Naive thymus-derived CD4-positive, alpha-beta T cell (primary cell): ENCODE measurements at places on chromosomes 7 and 10.

- no peak for DNase-seq
Observed at GRCh38 chr7:152511736-152512135, 75.9 kb upstream of the KMT2C start.

DNA sequence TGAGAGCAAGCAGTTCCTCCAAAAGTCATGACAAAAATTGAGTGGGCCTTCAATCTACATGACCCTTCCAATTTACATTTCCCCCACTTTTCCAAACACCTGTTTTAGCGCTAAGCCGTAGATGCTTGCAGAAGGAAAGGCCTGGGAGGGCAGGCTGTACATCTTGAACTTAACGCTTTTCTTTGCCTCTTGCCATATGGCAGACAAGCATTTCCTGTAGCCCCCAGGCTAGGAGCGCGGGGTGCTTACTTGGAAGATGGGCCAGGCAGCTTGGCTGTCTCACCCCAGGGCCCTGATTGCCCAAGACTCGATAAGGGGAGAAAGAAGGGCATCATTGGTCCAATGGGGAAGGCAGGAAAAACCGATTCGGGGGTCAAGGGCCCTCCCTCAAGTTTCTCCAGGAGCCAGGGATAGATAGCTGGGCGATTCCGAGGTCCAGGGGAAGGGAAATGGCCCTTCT, 1.8 kb downstream of the HOXA10 start:
- DNase-seq: no peak

DNA sequence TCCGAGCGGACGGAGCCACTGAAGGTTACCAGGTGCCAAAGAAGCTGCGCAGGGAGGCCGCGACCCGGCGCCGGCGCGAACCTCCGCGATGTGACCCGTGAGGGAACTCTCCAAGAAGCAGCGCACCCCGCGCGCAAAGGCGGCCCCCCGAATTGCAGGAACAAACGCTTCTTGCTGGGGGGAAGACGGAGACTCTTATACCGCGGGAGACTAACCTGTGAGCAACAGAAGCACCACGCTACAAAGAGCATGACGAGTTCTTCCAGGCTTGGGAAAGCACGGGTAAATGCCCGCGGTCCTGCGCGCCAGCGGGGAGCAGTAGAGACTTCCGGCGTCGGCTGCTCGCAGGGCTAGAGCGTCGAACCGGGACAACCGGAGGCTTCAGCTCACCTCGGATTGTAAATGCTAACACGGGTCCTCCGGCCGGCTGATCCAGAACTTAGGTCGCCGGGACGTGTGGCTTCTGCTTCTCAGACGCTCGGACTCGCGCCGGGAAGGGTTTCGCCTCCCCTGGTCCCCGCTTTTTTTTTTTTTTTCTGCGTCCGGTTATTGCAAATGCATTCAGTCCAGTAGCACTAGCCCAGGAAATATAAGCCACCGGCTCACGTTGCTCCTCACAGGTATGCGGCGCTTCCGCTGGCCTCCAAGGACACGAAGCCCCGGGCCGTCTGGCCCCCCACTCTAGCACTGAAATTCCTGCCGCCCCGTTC, at the start of gene COA1:
Gene COA1 (minus strand): TSS at position 310 of the 710 bp plus-strand sequence. CDS start 80,909 bp downstream, outside the sequence.
- peak; percentile 78 for DNase-seq

- DNase-seq: no peak
Observed at GRCh38 chr7:154794147-154794780, 208.7 kb downstream of the PAXIP1 start.

DNA sequence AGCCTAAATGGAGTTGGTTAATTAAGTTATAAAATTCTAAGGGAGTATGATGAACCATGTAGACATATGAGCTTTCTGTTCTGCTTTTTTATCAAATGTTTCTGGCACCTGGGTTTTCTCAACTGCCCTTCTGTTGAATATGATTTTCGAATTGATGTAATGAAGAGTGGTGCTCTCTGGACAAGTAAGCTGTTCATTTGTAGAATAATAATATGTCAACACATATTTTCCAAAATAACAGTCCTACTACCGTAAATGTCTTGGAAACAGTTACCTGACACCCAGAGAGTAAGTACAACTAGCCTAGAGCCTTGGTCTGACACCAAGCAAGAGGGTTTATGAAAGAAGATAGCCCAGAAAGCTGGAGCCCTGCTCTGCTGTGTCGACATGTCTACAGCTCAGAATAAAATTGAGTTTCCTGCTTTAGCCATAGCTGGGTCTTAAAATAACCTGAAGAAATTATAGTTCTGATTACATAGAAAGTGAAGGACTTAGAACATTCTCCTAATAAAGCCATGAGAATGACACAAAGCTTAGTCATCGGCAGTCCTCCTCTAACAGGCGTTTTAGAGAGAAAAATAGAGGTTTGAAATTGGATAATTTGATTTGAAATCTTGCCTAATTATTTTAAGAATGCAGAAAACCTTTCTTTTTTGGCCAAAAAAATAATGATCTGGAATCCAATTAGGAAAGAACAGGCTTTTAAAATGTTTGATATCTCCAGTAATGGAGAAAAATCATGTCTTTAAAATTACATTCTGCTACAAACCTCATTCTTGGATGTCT, 25.1 kb downstream of the HDAC9 start:
- no peak for DNase-seq
